Renal cortical epithelial cell (primary cell): ENCODE measurements at places on chromosomes 2 and 18.

GRCh38 chr18:62781893-62782292 is 66.6 kb downstream of the PHLPP1 start:
- peak; percentile 54 for DNase-seq

DNA sequence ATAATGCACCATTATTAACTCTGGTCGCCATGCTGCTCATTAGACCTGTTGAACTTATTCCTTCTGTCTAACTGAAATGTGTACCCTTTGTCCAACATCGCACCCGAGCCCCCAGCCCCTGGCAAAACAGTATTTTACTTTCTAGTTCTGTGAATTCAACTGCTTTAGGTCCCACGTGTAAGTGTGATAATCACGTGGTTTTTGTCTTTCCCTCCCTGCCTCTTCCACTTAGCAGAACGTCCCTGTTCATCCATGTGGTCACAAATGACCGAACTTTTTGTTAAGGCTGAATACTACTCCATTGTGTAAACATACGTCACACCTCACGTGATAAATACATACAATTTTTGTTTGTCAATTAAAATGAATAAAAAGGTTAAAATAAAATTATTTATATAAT is 826.9 kb downstream of the DCDC2C start:
- no peak for DNase-seq

DNA sequence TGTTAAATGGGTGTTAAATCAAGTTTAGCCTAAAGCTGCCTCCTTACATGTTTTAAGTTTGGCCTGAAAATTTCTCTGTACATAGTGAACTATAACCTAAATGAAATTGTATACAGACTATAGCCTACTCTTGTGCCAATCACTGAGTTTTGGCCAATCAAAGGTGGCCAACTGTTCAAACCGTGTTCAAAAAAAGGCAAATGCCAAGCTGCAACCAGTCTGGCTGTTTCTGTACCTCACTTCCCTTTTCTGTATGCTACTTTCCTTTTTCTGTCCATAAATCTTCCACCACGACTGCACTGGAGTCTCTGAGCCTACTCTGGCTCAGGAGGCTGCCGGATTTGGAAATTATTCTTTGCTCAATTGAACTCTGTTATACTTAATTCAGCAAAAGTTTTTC is 121.0 kb downstream of the SPOPL start:
- DNase-seq = no peak

- DNase-seq = no peak
Observed at GRCh38 chr2:202479090-202479489, 103.0 kb downstream of the BMPR2 start.

DNA sequence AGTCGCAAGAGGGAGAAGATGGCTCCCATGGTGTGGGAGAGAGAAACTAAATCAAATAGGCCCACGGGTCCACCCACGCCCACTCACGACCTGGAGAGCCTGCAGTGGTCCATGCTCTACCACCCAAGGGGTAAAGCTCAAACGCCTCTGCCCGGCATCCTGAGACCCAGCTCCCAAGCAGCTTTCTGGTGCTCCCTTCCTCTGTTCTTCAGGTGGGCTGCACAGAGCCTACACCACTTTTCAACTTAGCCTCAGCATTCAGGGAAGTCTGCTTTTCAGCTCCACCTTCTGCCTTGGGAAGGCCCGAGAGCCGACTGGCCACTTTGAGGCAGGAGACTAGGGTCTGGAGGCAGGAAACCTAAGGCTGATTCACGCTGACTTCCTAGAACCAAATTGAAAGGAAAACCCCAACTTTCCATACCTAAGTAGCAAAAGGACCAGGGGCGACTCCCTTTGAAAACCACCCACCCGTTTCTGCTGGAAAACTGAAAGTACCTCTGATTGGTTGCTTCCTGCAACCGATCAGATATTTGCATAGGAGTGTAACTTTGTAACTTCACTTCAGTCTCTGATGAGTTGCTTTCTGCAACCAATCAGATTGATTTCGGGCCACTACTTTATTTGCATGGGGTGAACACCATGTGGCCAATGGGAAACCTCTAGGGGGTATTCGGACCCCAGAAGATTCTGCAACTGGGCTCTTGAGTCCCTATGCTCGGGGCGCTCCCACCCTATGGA is 26.8 kb upstream of the SPATA3 start:
- DNase-seq = no peak

GRCh38 chr18:79779700-79780190 is 18.0 kb upstream of the KCNG2 start:
- no peak for DNase-seq

DNA sequence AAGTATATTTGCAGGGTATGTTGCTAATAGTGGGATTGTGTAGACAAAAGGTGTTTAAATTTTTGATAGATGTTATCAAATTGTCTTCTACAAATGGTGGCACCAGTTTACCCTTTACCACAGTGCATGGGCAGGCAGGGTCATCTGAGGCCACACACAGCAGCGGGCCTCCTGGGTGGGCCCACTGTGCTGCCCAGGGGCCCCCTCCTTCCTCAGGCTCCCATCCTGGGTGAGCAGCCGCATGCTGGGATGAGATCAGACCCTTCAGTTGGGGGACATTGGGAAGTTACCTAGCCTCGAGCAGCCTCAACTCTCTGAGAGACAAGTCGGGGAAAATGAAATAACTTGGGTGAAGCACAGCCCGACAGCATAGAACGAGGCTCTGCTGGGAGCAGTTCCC is 9.7 kb downstream of the MYO7B start:
- no peak for DNase-seq

DNA sequence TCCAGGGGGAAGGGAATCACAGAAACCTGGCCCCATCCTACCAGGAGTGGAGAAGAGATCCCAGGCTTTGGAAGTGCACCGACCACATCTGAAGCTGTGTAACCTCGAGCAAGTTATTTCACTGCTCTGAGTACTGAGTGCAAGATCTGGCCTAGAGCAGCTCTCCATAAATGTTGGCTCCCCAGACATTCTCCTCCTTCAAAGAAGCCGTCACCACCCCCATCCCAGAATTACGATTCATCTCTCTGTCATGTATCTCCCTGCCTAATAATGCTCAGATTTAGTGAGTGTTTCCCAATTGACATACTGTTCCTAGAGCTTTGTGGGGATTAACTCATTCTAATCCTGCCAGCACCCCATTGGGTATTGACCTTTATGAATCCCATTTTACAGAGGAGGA is 51.7 kb downstream of the TNS1 start:
- no peak for DNase-seq

DNA sequence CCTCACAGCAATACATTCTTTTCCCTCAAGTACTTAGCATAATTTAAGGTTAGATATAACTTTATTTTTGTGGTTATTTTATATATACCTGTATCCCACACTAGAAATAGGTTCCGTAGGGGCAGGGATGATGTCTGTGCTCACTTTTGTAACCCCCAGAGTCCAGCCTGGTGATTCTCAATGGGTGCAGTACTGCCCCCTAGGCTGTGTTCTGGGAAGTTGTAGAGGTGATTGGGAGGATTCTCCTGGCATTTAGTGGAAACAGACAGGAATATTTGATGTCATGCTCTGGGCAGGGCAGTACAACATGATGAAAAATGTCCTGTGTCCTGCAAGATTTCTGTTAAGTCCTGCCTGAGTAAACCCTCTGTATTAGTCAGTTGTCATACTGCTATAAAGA is 333.3 kb downstream of the PLCL1 start:
- no peak for DNase-seq

DNA sequence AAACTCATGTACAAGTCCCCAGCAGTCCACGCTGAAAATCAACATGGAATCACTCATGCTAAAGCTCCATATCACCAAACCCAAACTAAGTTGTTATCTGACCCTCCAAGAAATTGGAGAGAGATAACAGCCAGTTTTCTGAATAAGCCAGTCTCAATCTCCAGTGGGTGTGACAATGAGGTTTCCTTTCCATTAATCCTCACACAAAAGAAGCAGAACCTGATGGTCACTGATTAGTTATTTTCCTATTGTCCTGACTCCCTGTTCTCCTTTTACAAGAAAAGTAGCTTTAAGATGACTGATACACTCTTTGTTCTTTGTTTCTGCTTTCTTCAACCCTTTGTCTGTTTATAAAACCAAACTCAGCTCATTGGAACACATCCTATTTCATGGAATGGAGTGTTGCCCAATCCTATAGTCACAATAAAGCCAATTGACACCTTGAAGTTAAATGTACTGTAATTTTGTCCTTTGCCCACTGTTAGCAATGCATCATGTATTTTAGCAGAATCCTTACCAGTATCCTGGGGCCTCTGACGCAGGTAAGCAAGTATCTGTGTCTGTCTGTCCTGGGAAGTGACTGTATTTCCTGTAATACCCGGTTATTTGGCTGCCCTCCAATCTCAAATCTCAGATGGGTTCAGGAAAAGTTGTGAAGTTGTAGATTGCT is 30.6 kb upstream of the SH3RF3 start:
- peak; percentile 6 for DNase-seq

GRCh38 chr2:215949991-215950404 is 63.4 kb downstream of the MREG start:
- DNase-seq = peak; percentile 76

- DNase-seq = no peak
Observed at GRCh38 chr2:160977854-160978253, 182.4 kb upstream of the TANK start.

- DNase-seq = no peak
Observed at GRCh38 chr2:49226360-49226759, 72.0 kb upstream of the FSHR start.

- peak; percentile 18 for DNase-seq
Observed at GRCh38 chr2:181374781-181375675, 82.2 kb upstream of the ITGA4 start.
